ENCODE measurements at places on chromosomes 5 and 9. TPM values are rescaled to one million over a fixed set of nuclear protein-coding genes. Genes with fewer than 3 reads are reported as not detected.

Gene LTC4S
- total RNA-seq = 1.8 TPM

- DNase-seq = no peak
These were observed 37.0 kb downstream of the DMRTA1 start for GRCh38 chr9:22483528-22484070.

DNA sequence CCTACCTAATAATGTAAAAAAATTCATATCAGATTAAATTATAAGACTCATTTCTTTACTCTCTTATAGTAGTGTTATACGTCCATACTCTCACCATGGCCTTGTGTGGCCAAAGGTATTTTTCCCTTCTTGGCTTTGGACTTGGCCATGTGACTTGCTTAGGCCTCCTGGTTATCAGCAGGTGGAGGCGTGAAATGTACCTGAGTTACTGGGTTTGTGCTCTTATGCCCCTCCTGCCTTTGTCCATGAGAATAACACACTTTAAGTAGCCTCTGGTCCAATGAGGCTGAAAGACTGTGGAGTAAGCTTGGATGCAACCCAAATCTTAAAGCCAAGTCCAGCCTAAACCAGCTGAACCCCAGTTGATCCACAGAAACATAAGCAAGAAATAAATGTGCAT lies 68.7 kb downstream of the RETREG1 start:
- DNase-seq = no peak

DNA sequence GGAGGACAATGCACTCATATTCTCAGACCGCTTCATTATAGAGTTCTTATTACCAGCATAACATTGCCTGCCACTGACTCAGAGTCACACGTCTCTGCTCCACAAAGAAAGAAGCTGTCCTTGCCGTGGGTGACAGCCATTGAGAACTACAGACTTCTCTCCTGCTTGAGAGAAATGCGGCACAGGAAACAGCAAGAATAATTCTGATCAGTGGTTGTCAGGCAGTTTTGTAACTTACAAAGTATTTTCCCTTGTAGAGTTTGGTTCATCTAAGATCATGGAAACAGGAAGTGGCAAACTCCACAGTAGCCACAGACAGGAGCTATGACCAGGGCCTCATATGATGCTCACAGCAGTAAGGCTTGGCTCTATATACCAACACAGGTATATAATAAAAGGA lies 47.0 kb downstream of the KCNV2 start:
- DNase-seq = no peak

GRCh38 chr9:14423815-14424261 lies 109.9 kb upstream of the NFIB start:
- DNase-seq = no peak

Gene HMCN2
- 15.9 TPM for total RNA-seq

GRCh38 chr9:13284011-13284410 lies 4.5 kb upstream of the MPDZ start:
- DNase-seq = no peak

- DNase-seq = no peak
These were observed 1636.5 kb upstream of the C9orf72 start for GRCh38 chr9:29209748-29210291.

- DNase-seq = no peak
These were observed 124.2 kb downstream of the CDH6 start for GRCh38 chr5:31317665-31318064.
